K562 (cell line): ENCODE measurements at places on chromosomes 4 and X. TPM values are rescaled to one million over a fixed set of nuclear protein-coding genes. Genes with fewer than 3 reads are reported as not detected.

- DNase-seq: no peak
These were observed 116.6 kb upstream of the RAI2 start for GRCh38 chrX:17977696-17978095.

DNA sequence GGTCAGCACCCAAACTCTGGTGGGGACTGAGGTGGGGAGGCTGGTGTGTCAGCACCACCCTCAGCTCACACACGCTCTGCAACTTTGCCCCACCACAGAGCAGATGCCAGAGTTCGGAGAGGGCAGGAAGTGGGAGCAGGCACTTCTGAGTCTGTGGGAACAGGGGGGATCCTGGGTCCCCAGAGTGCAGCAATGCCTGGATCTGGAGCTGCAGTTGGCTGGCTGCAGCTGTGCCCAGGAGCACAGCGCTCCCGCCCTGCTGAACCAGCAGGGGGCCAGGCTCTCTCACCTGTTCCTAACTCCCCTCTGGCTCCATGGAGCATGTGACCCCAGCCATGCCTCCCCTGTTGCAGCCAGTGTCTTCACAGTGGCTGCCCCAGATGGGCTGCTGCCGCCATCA is 252.4 kb downstream of the SPOCK3 start:
- no peak for DNase-seq

The NHSL2 gene
- total RNA-seq: 0.02 and 0.04 TPM in 2 replicates

The IL9R gene
- 2.2 and 2.7 TPM in 2 replicates for total RNA-seq

DNA sequence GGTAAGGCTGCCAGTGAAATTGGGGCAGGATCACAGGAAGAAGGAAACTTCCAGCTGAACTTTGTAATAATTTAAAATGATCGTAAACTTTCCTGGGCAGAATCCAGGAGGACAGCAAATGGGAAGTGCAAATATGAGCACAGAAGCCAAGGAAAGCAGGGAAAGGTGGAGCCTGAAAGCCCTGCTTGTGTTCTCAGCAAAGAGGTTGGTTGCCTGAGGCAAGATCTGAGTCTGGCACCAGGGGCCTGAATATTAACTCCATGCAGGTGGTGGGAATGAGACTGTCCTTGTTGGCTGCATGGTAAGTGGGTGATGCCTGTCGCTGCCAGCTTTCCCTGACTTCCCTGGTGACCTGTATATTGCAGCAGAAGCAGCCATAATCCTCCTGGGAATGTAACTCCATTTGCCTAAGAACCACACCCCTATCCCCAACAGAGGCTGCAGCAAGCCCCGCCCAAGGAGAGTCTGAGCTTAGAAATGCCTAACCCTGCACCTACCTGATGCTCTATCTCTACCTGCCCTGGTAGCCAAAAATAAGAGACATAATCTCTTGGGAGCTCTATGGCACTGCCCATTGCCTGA is 132.0 kb upstream of the HDX start:
- DNase-seq: no peak

DNA sequence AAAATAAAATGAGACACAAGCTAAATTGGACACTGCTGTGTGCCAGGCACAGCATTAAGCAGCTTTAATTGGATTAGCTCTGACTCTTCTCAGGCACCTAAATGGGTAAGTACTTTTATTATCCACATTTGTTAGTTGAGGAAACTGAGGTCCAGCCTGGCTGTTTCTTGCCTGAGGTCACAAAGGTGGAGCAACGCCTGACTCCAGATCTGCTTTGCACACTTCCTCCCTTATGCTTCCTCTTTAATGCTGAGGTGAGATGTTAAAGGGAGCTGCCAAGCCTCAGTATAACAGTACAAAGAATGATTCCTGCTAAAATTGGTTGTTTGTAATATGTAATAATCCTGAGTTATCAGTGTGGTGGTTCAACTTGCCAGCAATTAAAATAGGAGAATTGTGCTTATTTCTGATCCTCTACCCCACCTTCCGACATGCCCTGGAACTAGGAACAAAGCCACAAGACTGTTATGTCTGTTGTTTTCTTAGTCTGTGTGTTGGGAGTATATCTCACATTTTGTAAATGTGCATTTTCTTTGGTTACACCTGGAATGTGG is 74.4 kb downstream of the AFF1 start:
- DNase-seq: peak; percentile 50

GRCh38 chr4:147518846-147519767 is 38.2 kb downstream of the EDNRA start:
- peak; percentile 37 for DNase-seq

The HDX gene
- not detected in 2 replicates for total RNA-seq

DNA sequence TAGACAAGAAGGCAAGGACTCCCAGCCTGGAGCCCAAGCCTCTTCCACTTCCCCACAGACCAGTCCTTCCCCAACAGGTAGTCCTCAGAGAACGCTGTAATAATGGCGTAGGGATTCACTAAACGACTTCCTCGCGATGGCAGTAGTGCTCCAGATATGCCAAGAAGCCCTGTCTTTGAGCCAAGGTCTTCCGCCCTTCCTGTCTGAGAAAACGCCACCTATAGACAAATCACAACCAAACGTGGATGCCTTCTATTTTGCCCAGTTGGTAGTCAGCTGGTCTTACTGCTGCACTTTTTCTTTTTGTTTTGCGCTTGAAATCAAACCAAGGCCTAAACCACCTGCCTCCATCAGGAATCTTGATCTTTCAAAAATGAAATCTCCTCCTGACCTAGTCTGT is 203.3 kb downstream of the OR13H1 start:
- DNase-seq: no peak

DNA sequence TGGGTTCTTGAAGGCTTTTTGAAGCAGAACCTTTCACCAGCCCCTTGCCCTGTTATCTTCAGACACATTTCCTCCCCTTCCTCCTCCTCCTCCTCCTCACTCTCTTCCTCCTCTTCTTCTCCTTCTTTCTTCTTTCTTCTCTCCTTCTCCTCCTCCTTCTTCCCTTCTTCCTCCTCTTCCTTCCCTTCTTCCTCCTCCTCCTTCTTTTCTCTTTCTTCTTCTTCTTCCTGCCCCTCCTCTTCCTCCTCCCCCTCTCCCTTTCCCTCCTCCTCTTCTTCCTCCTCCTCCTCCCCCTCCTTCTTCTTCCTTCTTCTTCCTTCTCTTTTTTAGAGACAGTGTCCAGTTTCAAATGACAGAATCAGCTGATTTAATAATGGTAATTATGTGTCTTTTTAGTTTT is 226.0 kb downstream of the DKK2 start:
- no peak for DNase-seq

DNA sequence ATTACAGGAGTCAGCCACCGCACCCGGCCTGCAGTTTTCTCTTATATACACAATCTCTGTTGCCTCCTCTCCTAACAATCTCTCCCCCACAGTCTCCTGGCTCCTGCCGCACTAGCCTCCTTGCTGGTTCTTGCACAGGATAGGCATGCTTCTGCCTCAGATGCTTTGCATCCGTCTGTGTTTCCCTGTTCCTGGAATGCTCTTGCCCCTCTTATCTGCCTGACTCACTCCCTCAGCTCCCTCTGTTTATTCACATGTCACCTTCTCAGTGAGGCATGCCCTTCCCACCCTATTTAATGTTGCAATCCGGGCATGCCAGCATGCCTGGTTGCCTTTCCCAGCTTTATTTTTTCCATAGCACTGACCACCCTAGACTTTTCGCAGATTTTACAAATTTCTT is 161.9 kb downstream of the PHF8 start:
- no peak for DNase-seq

The UBA6 gene
- 130 and 132 TPM in 2 replicates for total RNA-seq

DNA sequence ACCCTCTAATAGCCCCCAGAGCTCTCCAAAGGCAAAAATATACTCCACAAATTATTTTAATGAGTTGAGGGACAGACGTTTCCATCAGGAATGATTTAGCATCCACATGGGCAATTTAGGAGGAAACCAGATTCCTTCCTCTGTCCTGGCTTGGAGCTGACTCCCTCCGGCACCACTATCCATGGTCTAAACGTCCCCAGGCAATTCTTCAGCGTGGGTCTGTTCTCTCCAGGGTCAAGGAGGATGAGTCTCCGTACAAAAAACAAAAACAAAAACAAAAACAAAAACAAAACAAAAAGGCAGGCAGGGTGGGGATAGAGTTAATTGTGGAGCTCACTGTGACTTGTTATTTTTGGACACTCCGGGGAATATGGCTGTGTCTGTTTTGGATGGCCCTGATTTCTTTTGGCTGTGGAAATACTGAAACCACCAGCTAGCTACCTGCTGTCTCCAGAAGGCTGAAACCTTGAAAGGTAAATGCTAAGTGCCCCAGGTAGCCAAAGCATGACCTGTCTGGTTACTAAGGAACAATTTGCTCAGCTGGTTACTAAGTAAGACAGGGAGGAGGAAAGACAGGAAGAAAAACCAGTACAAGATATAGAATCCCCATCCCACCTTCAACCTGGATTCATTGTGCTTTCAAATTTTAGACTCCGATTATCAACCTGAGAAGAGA is 419.1 kb upstream of the LCORL start:
- DNase-seq: no peak

The TMPRSS11F gene
- total RNA-seq: 0.09 TPM in 1 of 2 replicates, not detected in the other

DNA sequence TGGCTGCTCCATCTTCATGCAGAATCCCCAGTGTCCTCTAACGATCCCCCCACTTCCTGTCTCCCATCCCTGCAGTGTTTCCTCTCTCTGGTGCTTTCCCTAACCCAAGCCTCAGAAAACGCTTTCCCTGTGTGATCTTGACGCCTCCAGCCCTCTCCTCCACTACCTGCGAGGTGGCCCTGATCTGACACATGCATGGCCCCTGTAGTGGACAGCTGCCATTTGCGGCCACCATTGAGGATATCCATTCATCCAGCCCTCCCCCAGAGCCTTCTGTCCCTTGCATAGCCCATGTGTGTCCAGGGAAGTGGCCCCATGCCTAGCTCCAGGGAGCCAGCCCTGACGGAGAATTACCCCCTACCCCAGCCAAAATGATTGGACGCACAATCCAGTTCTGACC is 3.1 kb downstream of the UBL4A start:
- no peak for DNase-seq

GRCh38 chr4:10743357-10743756 is 58.8 kb upstream of the CLNK start:
- no peak for DNase-seq

The SPRY1 gene
- total RNA-seq: 1.00 and 1.0 TPM in 2 replicates

DNA sequence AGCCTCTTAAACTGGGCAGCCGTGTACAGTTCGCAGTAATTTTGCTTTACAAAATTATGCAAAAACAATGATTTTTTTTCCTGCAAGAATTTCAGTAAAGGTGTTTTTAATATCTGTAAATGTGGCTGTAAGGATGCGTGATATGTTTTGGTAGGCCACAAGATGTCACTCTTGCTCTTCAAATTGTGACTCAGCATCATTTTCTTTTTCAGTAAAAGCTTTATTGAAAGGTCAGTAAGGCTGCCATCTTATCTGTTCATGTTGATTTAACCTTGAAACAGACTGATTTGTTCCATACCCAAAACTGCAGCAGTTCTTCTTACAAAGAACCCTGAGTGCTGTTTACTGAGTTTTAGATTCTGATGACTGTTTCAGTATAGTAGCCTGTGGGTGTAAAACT is 39.9 kb downstream of the TXLNG start:
- DNase-seq: peak; percentile 45

DNA sequence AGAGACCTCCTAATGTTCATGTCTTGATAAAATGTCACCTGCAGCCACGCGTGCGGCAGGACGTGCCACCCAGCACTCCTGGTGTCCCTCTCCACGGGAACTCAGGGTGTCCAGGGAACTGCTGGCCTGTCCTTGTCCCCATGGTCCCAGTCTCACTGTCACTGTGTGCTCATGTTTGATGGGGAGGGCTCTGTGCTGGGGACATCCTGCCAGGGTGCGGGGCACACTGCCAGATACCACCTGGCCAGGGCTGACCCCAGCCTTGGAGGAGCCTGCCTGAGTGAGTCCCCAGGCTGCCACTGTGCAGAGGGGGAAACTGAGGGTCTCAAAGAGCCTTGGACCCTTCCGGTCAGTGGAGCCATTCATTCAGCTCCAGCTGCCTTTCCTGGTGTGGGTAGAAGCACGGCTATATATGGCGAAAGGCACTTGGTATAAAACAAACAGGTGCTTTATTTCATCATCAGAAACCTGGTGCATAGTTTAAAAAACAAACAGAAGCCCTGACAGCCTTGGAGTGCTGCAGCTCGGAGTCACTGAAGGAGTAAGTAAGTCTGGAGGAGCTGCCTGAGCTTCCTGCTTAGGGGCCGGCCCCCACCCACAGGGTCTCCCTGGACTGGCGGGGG is 33.0 kb downstream of the NOP14 start:
- DNase-seq: no peak

The RHOXF2B gene
- total RNA-seq: 1.9 and 4.7 TPM in 2 replicates

DNA sequence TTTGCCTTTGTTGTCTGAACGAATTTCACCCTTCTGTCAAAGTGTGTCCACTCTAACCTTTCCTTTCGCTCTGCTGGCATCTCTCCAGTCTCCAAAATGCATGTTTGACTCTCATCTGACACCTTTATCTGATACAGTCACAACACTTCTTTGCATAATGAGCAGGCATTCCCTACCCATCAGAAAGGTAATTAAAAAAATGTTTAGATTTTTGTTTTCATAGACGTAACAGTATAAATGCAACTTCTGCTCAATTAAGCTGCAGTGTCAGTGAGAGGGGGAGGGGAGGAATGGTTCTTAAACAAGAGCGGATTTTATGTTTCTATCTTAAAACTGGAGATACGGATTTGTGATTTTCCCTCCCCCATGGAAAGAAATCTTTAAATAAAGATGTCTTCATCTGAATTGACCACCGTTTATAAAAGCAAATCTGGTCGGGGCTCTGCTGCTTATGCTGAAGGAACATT is 70.2 kb downstream of the CXXC4 start:
- DNase-seq: no peak

DNA sequence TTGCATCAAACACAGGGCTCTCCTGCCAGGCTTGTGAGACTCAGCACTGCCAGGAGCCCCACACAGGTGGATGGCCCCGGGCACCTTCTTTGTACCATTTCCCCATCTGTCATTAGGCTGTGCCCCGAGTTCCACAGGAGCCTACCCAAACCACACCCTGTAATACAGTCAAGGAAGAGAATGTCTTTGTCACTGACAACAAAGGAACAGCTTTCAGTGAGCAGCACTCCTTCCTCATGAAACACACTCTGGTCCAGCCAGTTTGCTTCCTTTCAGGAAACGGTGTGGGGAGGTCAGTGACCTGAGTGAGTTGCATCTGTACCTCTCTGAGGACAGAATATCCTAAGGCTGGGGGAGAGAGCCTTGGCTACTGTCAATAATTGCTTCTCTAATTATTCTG is 53.7 kb downstream of the LNX1 start:
- DNase-seq: no peak

The FOXO4 gene
- 23.6 and 26.6 TPM in 2 replicates for total RNA-seq

DNA sequence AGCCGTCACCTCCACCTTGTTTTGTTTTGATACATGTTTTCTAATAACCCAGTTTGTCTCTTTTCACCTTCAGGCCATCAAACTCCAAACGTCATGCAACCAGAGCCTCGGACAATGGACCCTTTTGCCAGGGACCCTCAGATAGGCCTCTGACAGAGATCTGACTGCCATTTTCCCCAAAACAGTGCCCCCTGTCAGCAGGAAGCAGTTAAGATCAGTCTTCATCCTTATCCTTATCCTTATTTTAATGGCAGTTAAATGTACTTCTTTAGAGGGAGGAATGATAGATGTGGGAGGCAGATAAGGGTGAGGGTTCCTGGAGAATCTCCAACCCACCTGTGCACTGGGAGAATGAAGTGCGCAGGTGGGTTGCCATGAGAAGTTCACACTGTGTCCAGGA is 135.7 kb downstream of the ANAPC10 start:
- DNase-seq: no peak
